Effector CD8-positive, alpha-beta T cell (primary cell): ENCODE measurements at places on chromosomes 3 and 15.

DNA sequence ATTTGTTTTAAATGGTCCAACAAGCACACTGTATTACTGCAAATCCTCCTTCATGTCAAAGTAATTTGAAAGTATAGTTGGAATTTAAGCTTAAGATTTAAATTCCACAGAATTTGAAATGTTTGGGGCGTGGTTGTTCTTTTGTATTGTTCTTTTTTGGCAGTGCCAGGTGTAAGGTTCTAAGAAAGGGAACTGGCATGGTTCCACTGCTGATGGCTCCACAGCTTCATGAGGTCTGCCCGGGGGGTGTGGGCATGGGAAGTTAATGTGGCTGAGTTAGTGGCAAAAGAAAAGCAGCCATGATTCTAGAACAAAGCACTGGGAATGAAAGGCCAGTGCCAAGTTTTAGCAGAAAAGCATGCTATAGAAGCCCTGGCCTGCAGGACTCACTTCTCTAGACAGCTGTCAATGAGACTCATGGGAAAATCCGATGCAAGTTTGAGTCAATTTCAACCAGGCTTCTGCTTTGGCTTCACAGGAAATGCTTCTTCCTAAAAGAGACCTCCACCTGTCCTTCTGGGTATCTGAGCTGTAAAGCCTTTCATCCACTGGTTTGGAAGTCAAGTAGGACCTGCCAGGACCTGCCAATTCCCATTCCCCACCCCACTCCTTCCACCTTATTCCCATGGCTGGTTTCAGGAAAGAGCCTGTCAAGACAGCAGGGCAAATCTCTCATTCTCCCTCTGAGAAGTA lies 18.9 kb downstream of the CDCP1 start:
- DNase-seq, result no peak

DNA sequence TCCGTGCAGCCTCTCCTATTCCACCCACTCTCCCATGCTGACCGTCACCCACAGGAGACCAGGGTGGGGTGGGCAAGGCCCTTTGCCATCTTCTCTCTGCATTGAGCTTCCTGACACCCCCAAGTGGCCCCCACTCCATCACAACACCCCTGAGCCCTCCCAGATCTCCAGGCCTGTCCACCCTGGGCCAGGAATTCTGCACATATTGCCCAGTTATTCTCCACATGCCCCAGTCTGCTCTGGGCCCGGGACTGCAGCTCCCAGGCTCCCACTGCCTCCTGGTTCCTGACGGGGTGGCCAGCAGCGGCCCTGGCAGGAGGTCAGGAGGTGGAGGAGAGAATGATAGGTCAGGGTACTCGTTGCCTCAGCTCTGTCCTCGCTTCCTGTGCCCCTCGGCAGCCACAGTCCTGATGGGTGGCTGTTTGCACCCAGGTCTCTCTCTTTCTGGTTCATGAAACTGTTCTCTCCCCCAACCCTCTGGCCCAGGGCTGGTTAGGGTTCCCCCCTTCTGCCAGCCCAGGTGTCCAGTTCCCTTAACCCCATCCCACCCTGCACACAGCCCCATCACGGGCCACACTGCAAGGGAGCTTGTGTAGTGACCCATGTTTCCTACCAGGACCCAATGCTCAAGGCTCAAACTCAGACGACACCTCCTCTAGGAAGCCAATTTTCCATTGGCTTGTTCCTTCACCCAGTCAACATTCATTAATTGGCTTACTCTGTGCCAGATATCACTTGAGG lies 47.3 kb downstream of the IQSEC1 start:
- DNase-seq, result no peak

GRCh38 chr15:85542895-85543331 lies 162.5 kb downstream of the AKAP13 start:
- no peak for DNase-seq

- no peak for DNase-seq
Observed at GRCh38 chr3:157116017-157116416, 43.9 kb downstream of the CCNL1 start.

DNA sequence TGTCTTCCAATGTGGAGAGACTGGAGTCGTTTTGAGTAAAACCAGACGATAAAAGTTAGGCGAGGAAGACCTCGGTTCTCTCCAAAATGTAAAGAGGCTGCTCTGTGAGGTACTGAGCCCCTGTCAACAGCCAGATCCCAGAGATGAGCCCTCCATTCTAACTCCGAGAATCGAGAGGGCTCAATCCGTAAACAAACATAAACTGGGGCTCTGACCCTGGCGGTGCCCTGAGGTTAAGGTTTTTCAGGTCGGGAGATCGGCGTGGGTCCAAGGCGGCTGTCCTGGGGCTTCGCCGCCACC lies 417 bp downstream of the TBCCD1 start:
- no peak for DNase-seq

GRCh38 chr3:183331498-183331897 lies 78.4 kb downstream of the B3GNT5 start:
- no peak for DNase-seq

DNA sequence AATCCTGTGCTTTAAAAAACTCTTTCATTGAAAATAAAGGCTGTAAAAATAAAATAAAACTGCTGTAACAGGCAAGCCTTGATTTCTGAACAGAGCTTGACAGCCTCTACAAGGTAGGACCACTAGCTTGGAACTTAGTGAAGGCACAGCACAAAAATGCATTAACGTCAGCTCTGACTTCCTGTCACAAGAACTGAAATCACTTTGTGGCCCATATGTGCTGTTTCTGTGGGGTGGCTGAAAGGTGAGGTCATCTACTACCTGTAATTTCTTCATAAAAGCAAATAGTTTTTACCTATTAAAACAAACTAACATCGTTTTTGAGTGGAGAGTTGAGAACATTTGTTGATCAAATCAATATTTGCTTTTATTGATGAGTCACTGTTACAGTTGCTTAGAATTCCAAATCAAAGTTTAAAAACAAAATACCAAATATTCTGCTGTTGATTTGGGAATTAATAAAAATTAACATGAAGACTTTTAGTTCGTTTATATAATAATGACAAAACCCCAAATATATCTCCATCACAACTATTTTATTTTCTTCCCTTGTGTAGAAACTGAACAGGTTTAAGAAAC lies 1034.1 kb downstream of the MCTP2 start:
- DNase-seq, result no peak

DNA sequence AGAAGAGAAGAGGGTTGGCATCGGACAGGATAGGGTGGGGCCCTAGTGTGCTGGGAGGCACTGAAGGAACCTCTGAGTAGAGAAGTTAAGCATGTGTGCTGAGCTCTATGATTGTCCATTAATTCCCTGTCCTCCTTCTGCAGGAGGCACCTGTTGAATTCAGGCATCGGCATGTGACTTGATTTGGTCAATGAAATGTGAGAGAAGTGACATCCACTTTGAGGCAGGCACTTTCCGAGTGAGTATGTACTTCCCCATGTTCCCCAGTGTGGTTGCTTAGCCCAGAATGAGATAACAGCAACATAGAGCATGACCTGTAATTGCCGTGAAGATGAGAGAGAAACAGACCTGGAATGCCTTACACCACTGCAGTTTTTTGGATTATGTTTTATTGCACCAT lies 224.8 kb downstream of the RPLP1 start:
- DNase-seq, result no peak

GRCh38 chr3:139957844-139958243 lies 22.9 kb downstream of the CLSTN2 start:
- DNase-seq, result no peak
